ENCODE measurements at places on chromosomes 4 and X. TPM values are rescaled to one million over a fixed set of nuclear protein-coding genes. Genes with fewer than 3 reads are reported as not detected.

DNA sequence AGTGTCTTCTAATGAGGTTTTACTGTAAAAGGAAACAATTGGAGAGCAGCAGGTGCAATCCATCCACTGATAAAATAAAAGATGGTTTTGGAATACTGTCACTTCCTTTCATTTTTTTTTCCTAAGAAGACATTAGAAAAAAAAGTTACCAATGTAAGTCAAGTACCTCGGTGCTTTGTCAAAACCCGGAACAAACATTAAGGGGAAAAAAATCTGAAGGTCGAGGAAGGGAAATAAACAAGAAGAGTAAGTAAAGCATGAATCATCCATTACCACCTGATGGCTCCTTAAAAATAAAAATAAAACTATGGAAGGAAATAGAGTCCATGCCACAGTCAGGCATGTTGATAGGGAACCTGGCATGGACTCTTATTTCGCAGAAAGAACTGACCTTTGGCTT lies 15.3 kb upstream of the XPNPEP2 start:
- DNase-seq = no peak

DNA sequence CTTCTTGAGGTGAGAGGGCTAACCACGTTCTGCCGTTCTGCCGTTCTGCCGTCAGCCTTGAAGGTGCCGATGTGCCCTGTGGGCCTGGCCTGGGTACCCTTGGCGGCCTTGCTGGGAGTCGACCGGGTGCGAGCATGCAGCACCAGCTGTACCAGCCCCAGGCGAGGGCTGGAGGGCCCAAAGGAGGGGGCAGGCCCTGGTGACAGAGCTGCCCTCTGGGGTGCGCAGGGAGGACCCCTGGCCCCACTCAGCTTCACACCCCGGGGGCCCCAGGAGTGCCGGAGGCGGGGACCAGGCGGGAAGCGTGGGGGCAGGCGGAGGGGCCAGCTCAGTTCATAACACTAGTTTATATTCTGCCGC lies 22.1 kb downstream of the UVSSA start:
- DNase-seq = no peak

- DNase-seq = no peak
These were observed 162.8 kb downstream of the PPP1R2C start for GRCh38 chrX:42615161-42615563.

CNKSR2 gene
- total RNA-seq = 200 TPM

BRS3 gene
- total RNA-seq = not detected

GPRASP2 gene
- total RNA-seq = 70.0 TPM

Data from occipital lobe (tissue), 3 donors.